ENCODE measurements at places on chromosomes 7 and 10.

GRCh38 chr7:12369756-12370155 is 33.9 kb downstream of the VWDE start:
- no peak for DNase-seq

GRCh38 chr7:77427996-77428603 is 12.0 kb upstream of the GSAP start:
- DNase-seq, result peak; percentile 32

DNA sequence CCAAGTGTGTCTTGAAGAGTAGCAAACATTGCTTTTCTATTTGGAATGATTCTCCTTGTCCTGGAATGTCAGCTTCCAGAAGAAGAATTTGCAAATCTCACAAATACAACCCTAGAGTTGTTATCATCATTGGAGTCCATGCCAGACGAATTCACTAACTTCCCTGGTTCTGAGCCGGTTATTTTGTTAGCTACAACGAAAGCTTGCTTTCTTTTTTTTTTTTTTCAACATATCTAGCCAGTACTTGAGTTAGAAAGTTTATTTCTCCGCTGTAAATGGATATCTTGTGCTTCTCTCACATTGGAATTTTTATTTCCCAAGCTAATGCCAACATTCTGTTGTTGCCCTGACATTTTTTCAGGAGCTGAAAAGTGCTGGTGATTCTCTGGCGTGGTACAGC is 138.1 kb upstream of the POM121L12 start:
- DNase-seq, result no peak

- no peak for DNase-seq
These were observed 19.1 kb upstream of the VOPP1 start for GRCh38 chr7:55591282-55591931.

DNA sequence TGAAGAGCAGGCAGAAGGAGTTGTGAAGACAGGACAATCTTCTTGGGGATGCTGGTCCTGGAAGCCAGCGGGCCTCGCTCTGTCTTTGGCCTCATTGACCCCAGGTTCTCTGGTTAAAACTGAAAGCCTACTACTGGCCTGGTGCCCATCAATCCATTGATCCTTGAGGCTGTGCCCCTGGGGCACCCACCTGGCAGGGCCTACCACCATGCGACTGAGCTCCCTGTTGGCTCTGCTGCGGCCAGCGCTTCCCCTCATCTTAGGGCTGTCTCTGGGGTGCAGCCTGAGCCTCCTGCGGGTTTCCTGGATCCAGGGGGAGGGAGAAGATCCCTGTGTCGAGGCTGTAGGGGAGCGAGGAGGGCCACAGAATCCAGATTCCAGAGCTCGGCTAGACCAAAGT is 1.5 kb downstream of the CHPF2 start:
- no peak for DNase-seq

- DNase-seq, result no peak
These were observed 299.8 kb downstream of the CCDC3 start for GRCh38 chr10:12701696-12702095.
